ENCODE measurements at places on chromosomes 6 and 20. TPM values are rescaled to one million over a fixed set of nuclear protein-coding genes. Genes with fewer than 3 reads are reported as not detected.

PROCR gene
- 2.4 TPM for total RNA-seq

TTK gene
- 27.1 TPM for total RNA-seq

UST gene
- total RNA-seq = 2.9 TPM

ZNF334 gene
- total RNA-seq = 1.9 TPM

PHACTR1 gene
- 1.5 TPM for total RNA-seq

PNLDC1 gene
- total RNA-seq = 0.42 TPM

BANF2 gene
- total RNA-seq = not detected

PCSK2 gene
- total RNA-seq = not detected

EDN3 gene
- total RNA-seq = 0.17 TPM

CDKN1A gene
- total RNA-seq = 25.9 TPM

TXLNB gene
- total RNA-seq = 0.62 TPM

GSTA2 gene
- not detected for total RNA-seq

BLOC1S5 gene
- total RNA-seq = 17.1 TPM

WFDC9 gene
- not detected for total RNA-seq

WFDC2 gene
- not detected for total RNA-seq

ADGRF1 gene
- total RNA-seq = not detected

AVP gene
- total RNA-seq = not detected

ALDH8A1 gene
- total RNA-seq = 1.3 TPM

RIPPLY2 gene
- total RNA-seq = not detected

HLA-DQB1 gene
- 16.5 TPM for total RNA-seq

PRICKLE4 gene
- not detected for total RNA-seq

CDK19 gene
- total RNA-seq = 30.0 TPM

NKX2-4 gene
- total RNA-seq = not detected
